Esophagus squamous epithelium (tissue), 5 donors: ENCODE measurements at places on chromosomes 2 and 18.

GRCh38 chr18:58344861-58345463 lies 283.9 kb downstream of the ALPK2 start:
- no peak for DNase-seq

- DNase-seq, result no peak
Measured at GRCh38 chr2:223674998-223675609, 72.9 kb upstream of the SCG2 start.

- DNase-seq, result no peak
Measured at GRCh38 chr2:86825036-86825692, 34.5 kb upstream of the CD8A start.

DNA sequence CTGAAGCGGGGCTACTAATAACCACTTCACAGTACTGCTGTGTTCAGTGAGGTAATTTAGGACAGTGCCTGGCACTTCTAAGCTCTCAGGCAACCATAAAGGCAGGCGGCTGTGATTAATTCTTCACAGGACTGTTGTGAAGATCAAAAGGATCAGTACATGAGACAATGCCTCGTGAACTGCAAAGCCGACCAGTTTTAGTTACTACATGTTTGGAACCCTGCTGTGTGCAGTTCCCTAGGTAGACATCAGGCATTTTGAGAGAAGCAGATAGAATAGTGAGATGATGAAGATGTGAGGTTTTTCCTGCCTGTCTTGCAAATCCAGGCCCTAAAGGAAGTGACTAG lies 19.1 kb downstream of the EFHD1 start:
- DNase-seq, result no peak

GRCh38 chr2:48781366-48781765 lies 25.8 kb upstream of the LHCGR start:
- no peak for DNase-seq

GRCh38 chr2:205685314-205686055 lies 3.2 kb downstream of the NRP2 start:
- DNase-seq, result no peak

DNA sequence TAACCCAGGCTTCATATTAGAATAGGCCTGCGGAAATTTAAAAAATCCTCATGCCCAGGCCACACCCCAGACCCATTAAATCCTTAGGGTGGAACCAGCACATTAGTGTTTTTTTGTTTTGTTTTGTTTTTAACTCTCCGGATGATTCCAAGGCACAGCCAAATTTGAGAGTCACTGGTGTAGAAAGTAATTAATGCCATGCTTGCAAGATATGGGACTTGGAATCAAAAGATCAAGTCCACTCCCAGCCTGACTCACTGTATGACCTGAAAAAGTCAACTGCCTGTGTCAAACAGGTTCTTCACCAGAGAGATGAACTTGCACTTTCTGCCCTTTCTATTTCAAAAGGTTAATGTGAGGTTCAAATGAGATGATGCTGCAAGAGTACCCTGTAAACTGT lies 310.3 kb upstream of the LYPD1 start:
- DNase-seq, result no peak

DNA sequence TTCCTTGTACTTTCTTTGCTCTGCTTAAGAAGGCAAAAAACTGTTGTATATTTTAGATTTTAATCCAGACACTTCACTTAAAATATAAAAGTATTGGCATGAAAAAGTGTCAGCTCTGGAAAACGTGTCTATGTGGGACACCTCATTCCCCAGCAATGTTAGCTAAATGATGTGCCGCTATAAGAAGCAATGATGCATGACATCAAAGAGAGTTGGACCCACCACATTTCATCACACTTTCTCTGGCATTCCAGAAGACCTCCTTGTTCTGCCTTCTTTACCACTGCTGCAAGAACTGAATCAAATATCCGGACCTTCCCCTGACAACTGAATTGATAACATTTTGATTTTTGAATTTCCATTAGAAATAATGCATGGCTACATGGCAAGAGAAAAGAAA lies 242.4 kb upstream of the TANK start:
- DNase-seq, result no peak

DNA sequence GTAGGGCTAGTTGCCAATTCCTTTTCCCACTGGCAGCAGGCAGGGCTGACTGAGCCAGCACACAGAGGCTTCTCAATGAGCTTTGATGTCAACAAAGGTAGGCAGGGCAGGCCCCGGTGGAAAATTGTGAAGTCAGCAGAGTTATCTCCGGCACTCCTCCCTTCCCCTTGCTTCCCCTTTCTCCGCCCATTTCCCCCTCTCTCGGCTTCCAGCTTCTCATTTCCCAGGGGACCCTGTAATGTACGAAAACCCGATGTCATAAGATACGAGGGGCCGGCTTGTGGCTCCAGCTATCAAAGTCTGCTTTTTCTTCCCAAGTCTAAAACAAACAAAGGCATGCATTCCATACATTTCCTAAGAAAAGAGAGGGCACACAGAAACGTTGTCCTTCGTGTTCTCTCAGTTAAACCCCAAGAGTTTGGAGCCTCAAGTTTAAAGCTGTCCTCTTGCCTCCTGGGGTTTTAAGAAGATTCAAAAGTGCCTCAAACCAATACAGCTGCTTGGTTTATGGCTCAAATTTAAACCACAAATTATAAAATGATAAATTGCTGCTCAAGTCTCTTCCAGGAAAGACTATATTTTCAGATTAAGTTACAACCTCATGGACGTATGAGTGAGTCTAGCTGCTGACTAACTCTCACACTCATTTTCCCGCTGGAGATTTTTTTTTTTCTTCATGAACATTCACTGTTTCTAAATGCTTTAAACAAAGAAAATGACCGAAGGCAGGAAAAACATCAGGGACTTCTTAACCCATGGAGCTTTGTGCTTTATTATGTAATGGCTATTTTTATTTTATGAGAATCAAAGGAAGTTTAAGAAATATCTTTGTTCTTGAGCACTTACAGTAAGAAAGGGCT lies 27.2 kb upstream of the EML4 start:
- no peak for DNase-seq

GRCh38 chr2:215949991-215950404 lies 63.4 kb downstream of the MREG start:
- DNase-seq, result no peak

DNA sequence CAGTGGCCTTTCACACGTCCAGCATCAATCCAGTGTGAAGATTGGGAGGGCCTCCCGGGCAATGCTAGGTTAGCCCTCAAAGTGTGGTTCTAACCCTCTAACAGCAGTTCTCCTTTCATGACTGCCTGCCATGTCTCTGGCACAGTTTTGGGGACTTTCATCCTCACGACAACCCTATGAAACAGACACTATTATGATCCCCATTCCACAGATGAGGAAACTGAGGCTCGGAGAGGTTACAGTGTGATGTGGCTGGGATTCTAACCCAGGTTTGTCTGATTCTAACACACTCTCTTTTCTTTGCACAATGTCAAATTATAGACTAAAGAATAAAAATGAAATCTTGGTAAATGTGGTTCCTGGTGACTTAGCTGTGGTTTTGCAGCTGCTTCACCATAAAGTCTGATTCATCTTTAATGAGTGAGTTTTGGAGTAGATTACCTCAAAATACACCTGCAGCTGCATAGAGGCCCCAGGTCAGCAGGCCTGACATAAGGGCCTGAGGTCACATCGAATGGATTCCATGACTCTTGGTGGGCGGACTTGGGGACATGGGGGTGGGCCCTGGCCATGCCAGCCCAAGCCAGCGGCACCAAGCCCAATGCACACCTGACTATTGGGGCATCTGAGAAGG lies 214.4 kb downstream of the GLI2 start:
- DNase-seq, result no peak

GRCh38 chr2:160227293-160227915 lies 27.3 kb upstream of the ITGB6 start:
- DNase-seq, result no peak

DNA sequence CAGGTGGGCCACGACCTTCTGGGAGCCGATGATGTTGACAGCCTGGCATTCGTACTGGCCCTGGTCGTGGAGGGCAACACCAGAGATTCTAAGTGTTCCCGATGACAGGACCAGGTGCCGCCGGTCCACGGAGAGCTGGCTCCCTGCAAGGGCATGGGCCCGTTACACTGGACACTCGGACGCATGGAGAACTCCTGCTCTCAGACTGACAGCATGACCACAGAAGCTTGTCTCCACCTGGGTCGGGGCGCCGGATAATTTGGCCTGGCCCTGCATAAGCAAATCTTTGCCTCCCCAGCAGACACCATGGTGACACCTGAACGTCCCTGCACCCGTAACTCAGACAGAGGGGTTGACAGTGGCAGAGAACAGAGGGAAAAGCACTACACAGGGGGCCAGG lies 80.7 kb downstream of the PXDN start:
- no peak for DNase-seq

DNA sequence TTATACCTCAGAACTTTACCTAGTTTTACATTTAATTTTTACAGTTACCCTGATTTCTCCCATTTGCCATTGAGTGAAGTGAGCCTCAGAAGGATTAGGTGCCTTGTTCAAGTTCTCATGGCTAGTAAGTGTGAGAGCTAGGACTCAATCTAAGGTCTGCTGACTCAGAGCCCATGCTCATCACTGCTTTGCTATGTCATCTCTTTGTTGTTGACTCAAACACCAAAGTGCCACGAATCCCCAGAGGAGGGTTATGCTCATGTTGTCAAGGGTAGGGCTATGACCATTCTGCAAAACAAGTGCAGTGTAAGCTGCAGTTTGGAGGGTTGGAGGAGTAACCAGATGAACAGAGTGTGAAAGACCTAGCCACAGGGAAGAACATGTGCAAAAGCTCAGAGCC lies 185.4 kb upstream of the SKOR2 start:
- DNase-seq, result no peak

DNA sequence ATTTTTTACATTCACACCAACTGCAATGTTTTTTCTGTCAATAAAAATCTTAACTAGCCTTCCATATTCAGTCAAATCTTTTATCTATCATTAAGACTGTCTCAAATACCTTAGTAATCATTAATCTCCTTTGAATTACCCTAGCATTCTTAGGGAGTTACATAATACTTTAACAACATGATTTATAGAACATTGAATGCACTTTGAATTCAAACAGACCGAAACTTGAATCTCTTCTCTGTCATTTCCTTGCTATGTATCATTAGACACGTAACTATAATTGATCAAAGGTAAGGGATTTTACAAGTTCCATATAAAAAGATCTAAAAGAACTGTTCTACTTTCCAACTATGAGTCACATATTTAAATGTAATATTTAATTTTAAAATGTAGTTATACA lies 330.9 kb downstream of the RIT2 start:
- DNase-seq, result no peak

DNA sequence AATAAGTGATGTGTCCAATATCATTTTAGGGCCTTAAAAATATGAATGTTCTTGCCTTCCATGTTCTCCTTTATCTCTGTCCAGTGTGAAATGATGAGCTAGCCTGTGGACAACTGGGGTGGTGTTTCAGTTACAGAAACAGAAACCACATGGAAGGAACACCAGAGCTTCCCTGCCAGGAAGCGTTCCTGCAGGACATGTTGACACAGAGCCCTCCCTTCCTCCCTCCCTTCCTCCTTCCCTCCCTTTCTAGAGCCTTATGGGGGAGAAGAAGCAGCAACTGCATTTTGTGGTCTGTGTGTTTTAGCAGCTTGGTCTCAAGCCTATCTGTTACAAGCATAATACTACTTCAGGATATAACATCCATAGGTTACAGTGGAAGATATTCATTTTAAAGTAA lies 539.7 kb upstream of the NETO1 start:
- no peak for DNase-seq

DNA sequence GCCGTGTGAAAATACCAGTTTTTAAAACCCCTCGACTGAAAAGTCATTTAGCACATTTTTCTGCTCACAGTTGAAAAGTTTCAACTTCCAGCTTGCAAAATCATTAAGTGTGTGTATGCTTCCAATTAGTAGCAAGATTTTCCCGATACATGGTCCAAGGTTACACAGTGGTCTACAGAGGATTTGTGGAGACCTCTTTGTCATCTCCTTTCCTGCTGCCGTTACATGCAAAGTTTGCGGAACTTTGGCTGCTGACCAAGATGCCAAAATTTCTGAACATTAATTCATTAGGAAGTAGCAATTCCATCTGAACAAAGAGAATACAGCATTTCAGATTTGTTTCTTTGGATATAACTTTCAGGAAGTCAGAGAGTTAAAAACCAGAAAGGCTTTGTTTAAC lies 474.6 kb downstream of the PLCL1 start:
- DNase-seq, result no peak

- DNase-seq, result no peak
Measured at GRCh38 chr2:59875836-59876235, 677.6 kb downstream of the BCL11A start.

GRCh38 chr2:80499095-80499494 lies 194.5 kb upstream of the LRRTM1 start:
- no peak for DNase-seq

DNA sequence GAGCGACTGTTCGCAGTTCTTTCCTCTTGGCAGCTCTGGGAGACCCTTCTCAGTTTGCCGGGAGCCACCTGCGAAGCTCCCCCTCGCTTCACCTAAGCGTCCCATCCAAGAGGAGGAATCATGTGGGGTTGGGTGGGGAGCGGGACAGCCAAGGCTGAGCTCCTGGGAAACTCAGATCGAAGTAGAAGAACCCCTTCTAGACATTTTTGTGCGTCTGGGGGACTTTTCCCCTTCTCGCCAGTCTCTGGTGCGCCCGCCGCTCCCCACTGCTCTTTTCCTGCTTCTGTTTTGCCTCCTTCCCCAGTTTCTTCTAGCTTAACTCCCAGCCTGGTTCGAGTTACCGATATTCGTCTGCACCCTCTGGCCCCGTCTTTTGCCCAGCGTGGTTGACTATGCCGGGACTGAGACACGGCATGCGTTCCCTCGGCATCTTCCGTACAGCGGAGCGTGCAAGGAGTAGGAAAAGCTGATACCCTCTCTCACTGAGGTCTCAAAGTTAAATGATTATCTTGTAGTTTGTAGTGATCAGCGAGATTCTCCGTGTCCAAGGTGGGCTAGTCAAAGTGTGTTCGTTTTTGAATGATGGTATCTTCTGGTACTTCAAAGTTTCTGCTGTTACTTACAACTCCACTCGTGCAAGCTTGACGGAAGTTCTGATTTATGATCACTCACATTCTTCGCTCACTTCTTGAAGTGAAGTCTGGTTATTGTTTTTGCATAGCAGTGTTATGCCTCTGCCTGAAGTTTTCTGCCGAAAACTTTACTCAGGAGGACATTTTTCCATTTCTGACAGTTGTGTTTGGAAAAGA lies 664 bp downstream of the CAMKMT start:
- DNase-seq, result no peak

GRCh38 chr2:60306267-60306861 lies 247.1 kb downstream of the BCL11A start:
- no peak for DNase-seq

DNA sequence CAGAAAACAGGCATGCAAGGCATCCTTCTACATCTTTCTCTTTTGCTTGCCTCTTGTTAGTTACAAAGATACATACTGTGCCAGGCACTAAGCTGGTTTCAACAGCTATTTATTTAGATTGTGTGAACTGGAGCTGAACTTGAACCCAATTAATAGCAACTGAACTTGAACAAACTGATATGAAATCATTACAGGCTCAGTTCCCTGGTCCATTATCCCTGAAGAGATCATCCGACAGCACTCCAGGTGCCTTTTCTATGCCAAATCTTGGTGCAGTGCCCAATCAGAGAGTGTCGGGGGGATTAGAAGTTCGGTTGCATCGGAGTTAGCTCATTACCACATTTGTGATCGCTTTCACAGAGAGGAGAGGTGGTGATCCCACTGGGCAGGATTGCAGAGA lies 477.6 kb downstream of the PARD3B start:
- no peak for DNase-seq
